ENCODE measurements at places on chromosomes 11 and 22.

- H3K4me3 ChIP-seq = peak overlapping the region; percentile 89
- H3K27ac ChIP-seq = peak overlapping the region; percentile 85
- H3K4me1 ChIP-seq = peaks cover 78% of the 10 kb centered on the region
These were observed 737 bp downstream of the RBM4 start for GRCh38 chr11:66639066-66639813.

DNA sequence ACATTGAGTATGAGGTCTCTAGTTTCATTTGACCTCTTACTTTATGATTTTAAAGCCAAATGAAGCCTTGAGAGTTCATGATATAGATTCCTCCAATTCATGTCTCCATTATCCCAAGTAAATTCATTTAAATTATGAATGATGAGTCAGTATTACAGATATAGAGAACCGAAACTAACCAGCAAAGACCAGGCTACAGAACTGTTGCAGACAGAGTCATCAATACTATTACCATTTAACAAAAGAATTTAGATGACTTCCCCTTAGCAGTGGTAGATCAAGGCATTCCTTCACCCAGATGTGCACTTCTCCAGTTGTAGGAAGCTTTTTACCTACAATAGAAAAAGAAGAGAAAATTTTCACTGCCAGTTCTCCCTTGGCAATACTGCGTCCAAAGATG lies 11.8 kb upstream of the CCDC89 start:
- H3K36me3 ChIP-seq = peaks cover 1% of the 10 kb centered on the region
- no peak overlapping the region for H3K4me3 ChIP-seq
- H3K27ac ChIP-seq = peak overlapping the region; percentile 54
- peaks cover 34% of the 10 kb centered on the region for H3K4me1 ChIP-seq
- DNase-seq = no peak

DNA sequence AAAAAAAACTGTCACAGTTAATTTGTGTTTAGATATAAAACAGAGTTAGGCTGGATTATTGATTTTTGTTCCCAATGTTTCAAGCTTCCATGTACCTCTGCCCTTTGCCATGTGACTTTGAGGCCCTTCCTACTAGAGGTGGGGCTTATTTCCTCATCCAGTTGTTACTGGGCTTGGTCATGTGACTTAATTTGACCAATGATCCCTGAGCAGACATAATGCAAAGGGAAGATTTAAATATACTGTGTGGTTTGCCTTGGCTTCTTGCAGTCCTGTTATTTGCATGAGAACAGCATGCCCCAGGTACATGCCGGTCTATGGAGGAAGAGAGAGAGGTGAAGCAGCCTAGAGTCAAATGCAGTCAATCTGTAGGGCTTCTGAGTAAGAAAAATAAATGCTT lies 347.0 kb downstream of the MIAT start:
- DNase-seq = no peak
- H3K36me3 ChIP-seq = no peaks in the 10 kb centered on the region
- peaks cover 12% of the 10 kb centered on the region for H3K27me3 ChIP-seq
- H3K27ac ChIP-seq = no peak overlapping the region
- H3K4me1 ChIP-seq = no peaks in the 10 kb centered on the region

DNA sequence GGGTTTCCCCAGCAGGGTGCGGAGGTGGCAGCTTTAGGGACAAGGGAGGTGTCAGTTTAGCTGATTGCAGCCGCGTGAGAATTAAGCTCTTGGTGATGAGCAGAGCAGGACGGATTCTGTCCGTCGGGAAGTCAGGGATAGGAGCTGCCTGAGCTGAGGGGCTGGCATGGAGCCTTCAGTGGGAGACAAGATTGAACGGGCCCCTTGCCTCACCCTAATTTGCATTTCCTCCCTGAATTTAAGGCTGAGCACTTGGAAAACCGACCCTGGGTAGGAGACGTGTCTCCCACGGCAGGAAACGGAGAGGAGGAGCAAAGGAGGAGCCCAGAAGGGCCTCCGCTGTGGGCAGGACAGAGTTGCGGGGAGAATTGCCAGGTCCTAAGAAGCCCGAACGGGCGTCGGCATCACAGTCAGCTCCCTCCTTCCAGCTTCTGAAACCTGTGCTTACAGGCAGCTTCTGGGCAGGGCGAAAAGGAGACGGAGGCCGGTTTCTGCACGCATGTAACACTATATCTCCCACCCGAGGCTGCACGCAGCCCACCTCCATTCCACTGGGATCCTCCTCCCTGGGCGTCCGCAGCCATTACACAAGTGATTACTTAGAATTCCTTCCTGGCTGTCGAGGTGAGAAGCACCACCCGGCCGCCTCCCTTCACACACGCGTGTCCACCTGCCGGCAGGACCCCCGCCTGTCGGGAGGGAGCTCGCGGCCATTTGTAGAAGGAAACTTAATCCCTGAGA lies 345.8 kb downstream of the BRD1 start:
- no peak overlapping the region for H3K4me3 ChIP-seq
- H3K27me3 ChIP-seq = peaks cover 6% of the 10 kb centered on the region
- DNase-seq = no peak
- no peak overlapping the region for H3K27ac ChIP-seq
